ENCODE measurements at places on chromosomes 1 and 21.

DNA sequence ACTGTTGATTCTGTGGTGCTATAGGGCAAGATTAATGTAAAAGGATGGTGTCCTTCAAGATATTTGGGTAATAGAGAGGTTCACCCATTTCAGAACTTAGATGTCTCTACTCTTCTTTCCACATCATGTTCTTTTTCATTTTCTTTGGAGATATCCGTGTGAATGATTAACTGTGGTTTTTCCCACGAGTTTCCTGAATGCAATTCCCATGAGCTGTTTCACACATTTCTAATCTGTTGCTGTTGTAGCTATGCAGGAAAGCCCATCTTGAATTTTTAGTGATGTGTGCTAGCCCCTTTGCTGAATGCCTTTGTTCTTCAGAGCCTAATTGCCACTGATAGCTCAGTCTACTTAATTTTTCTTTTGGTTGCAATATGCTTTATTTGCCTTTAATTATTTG, 27.6 kb downstream of the SNX27 start:
- no peak for DNase-seq

- DNase-seq = no peak
These were observed 201.0 kb downstream of the LYPLAL1 start for GRCh38 chr1:219374636-219375035.

DNA sequence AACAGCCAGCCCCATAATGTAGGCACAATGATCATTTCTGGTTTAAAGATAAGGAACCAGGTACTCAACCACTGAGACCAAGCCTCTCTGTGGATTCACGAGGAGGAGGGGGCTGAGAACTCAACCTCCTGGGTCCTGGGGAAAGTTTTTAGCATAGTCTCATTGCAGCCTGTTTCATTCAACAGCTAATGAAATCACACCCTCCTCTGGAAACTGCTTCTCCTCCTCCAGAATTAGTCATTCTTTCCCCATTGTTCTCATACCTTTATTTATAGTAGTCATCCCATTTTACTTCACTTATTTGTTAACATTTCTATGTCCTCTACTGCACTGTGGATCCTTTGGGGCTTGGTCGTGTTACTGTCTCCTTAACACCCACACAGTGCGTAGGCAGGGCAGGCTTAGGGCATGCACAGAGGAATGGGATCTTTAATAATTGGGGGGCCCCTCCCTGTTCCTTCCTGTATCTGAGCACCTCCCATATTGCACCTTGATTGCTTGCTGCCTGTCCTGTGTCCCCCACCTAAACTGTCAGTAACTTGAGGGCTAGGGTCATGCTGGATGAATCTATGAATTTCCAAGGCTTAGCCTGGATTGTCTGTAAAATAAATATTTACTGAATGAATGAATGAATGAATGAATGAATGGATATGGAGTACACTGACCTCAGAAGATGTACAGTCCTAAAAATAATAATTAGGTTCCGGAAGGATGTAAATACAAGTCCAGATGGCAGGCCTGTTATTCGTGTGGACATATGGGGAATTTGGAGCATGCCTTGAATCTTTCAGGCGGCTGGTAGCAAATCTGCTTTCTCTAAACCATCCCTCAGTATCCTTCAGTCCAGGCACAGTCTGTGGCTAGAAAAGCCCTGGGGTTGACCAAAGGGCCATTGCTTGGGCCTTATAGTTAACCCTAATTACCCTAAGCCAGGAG, 153.8 kb upstream of the HMGB4 start:
- peak; percentile 19 for DNase-seq

DNA sequence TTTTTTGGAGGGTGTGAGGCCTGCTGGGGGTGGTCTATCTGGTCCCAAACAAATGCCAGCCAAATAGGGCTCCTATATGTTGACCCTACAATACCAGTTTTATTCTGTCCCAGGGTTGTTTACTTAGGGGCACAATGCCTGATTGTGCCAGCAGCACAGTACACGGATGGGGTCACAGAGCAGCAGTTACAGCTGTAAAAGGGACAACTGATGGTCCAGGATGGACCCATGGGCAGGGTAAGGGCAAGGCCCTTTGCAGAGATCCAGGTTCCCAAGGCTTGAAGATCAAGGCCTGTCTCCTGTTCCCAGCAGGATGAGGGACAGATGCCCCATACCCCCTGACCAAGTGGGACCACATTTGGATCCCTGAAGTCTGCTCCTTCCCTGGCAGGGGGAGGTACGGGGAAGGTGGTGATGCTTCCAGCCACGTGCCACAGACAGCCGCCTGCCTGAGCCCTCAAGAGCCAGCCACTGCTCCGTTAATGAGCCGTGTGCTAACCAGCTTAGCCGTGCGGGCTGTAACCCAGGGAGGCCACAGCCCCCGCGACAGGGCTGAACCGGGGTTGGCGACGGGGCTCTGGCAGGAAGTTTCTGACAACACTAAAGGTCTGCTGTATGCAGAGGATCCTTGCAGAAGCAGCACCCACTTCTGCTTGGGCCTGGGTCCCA, 18.2 kb downstream of the SLC6A9 start:
- no peak for DNase-seq

- DNase-seq = no peak
These were observed 585.5 kb downstream of the AJAP1 start for GRCh38 chr1:5239911-5240310.

DNA sequence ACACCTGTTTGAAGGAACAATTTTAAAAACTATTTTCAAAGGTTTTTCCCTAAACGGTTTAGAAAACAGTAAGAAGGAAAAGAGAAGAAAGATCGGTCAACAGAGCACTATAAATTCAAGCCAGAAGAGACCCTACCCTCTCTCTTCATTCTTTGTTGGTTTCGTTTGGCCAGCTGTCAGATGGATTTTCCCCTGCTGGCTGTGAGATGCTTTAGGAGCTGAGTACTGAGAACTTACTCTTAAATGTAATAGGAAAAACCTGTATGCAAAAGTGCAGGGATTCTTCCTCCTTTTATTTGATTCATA, 1.3 kb upstream of the TXNIP start:
- DNase-seq = no peak

- DNase-seq = no peak
These were observed 42.3 kb downstream of the AZIN2 start for GRCh38 chr1:33123266-33123665.

GRCh38 chr1:155139895-155140629, at the start of gene DPM3:
Gene DPM3, minus strand, starts transcription at chr1:155140531. Its CDS starts 291 bp downstream, at chr1:155140240.
- DNase-seq = peak; percentile 72

DNA sequence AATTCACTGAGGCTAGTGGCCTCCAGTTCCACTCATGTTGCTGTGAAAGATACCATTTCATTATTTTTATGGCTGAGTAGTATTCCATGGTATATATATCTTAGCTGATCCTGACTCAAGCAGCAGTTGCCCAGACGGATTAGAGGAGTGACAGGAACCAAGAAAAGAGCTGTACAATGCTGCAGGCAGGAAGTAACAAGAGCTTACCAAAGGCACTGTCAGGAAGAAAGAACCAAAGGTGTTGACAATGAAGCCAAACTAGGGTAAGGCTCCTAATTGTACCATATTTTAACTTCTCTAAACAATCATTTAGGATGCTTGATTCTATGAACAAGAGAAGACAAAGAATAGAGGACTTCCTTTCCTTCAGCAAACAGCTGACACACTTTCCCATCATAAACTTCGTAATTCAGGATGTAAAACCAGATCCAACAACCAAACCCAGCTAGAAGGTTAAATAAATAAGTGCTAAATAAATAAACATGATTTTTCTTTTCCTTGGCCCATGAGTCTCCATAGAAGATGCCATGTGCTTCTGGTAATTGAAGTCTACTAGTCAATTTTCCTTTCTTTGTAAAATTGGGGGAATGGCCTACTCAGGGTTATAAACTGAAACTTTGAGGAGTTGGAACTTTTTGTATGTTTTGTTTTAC, 248.2 kb upstream of the SGIP1 start:
- DNase-seq = no peak

DNA sequence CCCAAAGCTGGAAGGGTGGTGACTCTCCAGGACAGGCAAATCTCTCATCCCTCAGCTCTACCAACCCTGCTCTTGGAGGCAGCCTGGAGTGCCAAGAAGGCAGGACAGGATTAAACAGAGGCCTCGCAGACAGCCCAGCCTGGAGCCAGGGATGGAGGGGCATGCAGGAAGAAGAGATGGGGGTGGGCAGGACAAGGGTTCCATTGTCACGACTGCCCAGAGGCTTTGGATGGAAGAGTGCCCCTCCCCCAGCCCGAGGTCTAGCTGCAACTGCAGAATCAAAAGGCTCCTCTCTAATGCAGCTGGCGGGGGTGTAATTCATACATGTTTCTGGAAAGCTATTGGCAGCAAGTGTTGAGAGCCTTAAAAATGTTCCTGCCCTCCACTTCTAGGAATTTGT, 8.8 kb downstream of the RAB7B start:
- DNase-seq = no peak

- DNase-seq = no peak
These were observed 133.3 kb upstream of the SGIP1 start for GRCh38 chr1:66400660-66401059.

DNA sequence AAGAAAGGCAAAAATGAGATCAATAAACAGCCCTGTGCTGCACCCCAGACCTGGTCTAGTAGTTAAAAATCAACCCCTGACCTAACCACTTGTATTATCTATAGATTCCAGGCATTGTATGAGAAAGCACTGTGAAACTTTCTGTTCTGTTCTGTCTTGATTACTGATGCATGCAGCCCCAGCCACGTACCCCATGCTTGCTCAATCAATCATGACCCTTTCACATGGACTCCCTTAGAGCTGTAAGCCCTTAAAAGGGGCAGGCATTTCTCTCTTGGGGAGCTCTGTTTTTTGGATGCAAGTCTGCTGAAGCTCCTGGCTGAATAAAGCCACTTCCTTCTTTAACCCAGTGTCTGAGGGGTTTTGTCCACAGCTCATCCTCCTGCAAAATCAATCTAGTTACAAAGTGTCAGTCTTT, 24.2 kb upstream of the CD34 start:
- no peak for DNase-seq

DNA sequence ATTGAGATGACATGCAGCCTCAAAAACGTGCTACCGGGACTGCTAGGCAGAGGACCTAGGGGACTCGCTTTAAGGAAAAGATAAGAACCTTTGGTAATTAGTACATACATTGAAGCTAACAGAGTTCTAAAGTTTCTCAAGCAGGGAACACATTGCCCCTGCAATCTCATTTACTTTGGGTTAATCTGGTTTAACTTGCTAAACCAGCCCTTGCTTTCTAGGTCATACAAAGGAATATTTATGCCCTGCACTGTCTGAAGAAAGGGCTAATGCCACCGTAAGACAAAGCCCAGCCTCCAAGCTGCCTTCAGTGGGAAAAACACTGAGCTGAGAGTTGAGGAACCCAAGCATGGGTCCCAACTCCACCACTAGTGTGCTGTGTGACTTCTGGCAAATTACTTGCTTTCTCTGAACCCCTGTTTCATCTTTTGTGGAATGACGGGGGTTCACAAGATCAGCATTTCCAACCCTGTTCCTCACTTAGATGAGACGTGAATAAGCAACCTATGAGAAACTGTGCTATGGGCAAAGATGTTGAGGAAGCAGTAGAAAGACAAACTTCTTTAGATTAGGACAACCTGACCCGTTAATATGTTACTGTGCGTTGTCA, 66.3 kb downstream of the VWA5B1 start:
- no peak for DNase-seq

- DNase-seq = no peak
These were observed 21.8 kb downstream of the ACTA1 start for GRCh38 chr1:229412056-229412455.

GRCh38 chr1:9181176-9181906, 52.4 kb upstream of the GPR157 start:
- no peak for DNase-seq

GRCh38 chr1:218711884-218712674, 366.9 kb downstream of the TGFB2 start:
- DNase-seq = no peak

DNA sequence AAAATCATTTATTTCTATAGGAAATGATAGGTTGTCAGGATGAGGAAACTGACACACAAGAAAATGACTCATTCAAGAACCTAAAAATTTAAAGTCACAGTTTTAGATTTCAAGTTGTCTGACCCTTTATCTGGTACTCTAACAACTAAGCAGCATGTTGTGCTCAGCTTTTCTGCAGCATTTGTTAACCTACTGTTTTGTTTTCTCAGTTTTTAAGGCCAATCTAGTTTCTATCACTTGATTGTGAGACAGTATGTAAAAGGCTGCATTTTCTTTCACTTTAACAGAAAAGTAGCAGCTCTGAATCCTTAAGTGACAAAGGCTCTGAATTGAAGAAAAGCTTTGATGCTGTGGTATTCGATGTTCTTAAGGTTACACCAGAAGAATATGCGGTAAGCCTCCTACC, 59.1 kb downstream of the RALGPS2 start:
- DNase-seq = no peak

DNA sequence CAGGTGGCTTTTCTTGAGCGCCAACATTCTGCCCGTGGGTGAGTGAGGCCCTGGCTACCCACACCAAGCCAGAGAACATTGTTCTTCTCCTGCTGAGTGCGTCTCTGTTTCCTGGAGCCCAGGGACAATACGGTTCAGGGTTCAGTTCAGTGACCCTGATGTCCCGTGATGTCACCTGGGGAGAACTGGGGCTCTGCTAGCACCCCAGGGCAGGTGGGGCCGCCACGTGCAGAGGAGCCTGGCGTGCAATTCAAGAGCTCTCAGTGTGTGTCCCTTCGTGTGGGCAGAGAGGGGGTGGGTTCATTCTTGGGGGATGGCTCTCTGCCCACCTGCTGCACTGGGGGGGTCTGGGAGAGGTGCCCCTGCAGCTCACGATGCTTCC, 18.2 kb upstream of the PEX10 start:
- DNase-seq = no peak

- no peak for DNase-seq
These were observed 61.5 kb upstream of the LYST start for GRCh38 chr1:235928197-235928596.

DNA sequence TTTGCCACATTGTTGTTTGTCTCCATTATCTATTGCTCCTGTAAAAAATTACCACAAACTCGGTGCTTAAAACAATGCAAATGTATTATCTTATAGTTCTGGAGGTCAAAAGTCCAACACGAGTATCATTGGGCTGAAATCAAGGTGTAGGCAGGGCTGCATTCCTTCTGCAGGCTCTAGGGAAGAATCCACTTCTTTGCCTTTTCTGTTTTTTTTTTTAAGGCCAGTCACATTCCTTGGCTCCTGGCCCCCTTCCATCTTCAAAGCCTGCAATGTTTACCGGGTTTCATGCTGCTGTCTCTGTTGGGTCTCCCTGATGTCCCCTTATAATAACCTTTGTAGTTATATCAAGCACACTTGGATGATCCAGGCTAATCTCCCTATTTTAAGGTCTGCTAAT, 212.7 kb downstream of the PTBP2 start:
- DNase-seq = no peak

GRCh38 chr1:48773133-48773532, 3.6 kb downstream of the BEND5 start:
- DNase-seq = no peak

DNA sequence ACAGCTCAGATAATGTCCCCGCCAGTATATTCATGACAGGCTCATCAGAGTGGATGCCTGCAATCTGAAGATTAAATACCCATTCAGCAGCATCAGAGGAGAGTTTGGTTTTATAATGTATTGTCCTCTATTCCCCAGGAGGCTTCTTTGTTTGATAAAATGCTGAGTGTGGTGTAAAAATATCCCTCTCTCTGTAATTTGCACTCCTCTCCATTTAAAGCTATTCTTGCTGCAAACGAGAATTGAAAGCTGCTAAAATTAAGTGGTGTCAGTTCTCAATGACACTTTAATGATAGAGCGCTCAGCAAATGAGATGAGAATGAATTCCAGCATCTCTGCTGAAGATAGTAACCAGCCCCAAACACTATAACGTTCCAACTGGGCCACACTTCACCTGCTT, 205.7 kb upstream of the RRP15 start:
- DNase-seq = no peak

Measured in H54 (cell line).